ENCODE measurements at places on chromosomes 5 and 9.

- peak; percentile 42 for DNase-seq
Measured at GRCh38 chr5:75510417-75510835, 1.0 kb downstream of the CERT1 start.

DNA sequence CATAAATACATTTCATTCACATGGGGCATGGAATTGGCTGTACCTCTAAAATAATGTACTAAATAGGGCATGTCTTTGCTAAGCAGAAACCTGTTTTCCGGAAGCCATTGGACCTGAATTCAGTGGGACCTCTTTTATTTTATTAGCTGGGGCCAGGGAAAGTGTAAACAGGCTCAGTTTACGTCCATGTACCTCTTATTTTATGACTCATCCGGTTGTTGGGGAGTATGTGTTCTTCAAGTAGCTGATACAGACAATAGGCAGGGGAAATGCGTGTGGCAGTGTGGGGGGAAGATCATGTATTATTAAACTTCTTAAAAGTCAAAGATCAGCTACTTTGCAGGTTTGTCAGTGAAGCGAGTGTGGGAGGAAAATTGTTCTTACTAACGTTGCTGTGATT lies 1.4 kb upstream of the GDNF start:
- DNase-seq = no peak

DNA sequence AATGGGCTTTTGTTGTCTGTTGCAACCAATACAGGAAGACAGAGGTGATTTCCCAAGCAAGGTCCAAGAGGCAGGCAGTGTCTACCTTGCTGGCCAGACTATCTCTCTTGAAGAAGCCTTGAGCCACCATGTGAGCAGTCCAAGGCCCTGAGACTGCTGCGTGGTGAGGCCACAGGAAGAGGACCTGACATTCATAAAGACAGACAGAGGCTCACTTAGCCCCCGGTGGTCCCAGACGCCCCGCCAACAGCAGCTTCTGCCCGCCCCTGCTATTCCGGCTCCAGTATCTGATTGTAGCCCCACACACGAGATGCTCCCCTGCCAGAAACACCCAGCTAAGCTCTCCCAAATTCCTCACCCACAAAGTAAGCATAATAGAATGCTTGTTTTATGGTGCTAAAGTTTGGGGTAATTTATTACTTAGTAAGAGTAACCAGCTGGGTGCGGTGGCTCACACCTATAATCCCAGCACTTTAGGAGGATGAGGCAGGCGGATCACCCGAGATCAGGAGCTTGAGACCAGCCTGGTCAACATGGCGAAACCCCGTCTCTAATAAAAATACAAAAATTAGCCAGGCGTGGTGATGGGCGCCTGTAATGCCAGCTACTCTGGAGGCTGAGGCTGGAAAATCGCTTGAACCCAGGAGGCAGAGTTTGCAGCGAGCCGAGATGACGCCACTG lies 22.8 kb upstream of the FUBP3 start:
- no peak for DNase-seq

DNA sequence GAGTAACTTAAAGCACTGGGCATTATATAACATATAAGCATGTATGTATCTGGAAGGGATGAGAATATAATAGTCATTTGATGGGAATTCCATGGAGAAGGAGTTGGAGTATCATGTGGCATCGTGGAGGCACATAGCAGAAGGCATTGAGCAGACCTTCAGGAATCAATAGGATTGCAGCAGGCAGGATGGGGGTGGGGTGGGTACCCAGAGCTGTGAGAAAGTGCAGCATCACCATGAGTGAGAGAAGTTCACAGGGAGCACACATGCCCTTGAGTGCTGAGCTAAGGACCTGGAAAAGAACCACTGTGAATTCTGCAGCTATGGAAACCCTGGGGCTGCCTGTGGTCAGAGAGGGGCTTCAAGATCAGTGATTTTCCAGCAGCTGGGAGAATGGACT lies 57.3 kb downstream of the MED10 start:
- no peak for DNase-seq

DNA sequence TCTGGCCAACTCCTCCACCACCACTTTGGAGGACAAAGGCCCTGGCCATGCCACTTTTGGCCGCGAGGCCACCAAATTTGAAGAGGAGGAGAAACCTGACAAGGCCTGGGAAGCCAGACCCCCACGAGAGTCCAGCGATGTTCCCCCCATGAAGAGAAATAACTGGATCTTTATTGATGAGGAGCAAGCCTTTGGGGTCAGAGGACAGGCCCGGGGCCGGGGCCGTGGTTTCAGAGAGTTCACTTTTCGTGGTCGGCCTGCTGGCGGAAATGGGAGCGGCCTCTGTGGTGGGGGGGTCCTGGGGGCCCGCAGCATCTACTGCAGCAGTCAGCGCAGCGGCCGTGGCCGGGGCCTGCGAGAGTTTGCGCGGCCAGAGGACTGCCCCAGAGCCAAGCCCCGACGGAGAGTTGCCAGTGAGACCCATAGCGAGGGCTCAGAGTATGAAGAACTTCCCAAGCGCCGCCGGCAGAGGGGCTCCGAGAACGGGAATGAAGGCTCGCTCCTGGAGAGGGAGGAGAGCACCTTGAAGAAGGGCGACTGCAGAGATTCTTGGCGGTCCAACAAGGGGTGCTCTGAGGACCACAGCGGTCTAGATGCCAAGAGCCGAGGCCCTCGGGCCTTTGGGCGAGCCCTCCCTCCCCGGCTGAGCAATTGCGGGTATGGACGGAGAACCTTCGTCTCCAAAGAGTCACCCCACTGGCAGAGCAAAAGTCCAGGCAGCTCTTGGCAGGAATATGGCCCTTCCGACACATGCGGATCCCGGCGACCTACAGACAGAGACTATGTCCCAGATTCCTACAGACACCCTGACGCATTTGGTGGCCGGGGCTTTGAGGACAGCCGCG lies 27.4 kb upstream of the POMT1 start:
- DNase-seq = no peak

DNA sequence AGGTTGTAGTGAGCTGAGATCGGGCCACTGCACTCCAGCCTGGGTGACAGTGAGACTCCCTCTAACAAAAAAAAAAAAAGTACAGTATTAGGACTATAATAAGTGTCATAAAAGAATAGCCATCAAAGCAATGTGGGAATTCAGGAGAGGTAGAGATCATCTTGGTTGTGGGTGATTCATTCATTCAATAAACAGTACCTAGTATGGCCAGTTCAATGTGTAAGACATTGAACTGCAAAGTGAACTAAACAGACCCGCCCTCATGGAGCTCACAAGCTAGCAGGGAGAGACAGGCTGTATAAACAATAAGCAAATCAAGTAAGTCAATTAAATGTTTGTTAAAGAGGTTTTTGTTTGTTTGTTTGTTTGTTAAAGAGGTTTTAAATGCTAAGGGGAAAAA lies 146.1 kb upstream of the RANBP3L start:
- no peak for DNase-seq

Measured in kidney glomerular epithelial cell (primary cell).